ENCODE measurements at places on chromosomes 5 and 9.

- DNase-seq: peak; percentile 43
These were observed 57.8 kb upstream of the HSPA9 start for GRCh38 chr5:138632900-138633489.

- peak; percentile 12 for DNase-seq
These were observed 487.7 kb downstream of the MAT2B start for GRCh38 chr5:163993126-163993525.

GRCh38 chr5:96144289-96144688, 182.6 kb upstream of the ELL2 start:
- no peak for DNase-seq

- no peak for DNase-seq
These were observed 26.7 kb downstream of the SLC6A18 start for GRCh38 chr5:1251678-1252580.

DNA sequence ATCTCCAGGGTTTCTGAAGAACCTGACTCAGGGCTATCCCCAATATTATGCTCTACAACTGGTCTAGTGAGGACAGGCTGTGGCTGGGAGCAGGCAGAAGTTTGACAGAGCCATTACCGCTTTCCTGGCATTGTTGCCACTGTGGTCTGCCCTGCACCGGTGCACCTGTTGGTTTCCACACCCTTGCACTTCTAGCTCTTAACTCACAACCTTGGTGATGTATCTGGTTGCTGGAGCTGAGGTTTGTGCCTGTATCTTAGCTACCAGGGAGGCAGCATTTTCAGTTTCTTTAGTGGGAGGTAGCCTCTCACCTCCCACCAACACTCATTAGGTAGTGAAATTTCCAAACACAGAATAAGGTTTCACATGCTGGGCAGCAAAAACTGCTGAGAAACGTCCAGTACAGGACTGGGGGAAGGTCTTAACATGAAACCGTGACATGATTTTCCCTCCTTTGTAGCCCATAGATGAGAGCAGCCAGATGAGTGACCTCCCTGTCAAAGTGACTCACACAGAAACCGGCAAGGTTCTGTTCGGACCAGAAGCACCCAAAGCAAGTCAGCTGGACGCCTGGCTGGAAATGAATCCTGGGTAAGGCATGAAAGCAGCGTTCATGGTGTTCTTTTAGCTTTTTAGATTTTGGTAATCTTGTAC, 57.7 kb downstream of the SMARCA2 start:
- no peak for DNase-seq

DNA sequence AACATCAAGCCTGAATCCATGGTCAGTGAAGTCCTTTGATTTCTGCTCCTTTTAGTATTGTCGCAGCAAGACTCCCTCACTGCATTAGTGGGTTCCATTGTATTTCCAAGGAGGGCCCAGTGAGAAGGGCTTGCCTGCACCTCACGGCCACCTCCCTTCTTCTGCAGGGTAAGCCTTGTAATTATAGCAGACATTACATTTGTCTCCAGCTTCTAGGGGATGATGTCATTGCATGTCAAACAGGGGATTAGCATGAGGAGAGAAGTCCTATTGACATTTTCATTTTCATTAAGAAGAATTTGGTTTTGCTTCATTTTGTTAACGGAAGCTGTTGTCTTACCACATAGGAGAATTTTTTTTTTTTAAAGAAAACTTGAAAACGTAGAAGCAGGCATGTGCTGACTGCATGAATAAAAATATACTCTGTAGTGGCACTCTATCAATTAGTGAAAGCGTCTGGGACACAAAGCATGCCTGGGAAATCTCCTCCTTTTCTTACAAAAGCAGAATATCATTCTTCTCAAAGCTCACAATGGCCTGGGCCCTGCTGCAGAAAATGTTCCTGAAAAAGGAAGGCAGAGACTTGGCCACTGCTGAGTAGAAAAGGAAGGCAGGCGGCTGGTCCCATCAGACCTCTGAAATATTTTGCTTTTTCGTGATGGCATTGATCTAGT, 27.1 kb downstream of the MAP1B start:
- no peak for DNase-seq

- DNase-seq: no peak
These were observed 288.4 kb downstream of the CAAP1 start for GRCh38 chr9:26604076-26604662.

- DNase-seq: no peak
These were observed 51.3 kb downstream of the SLC22A5 start for GRCh38 chr5:132420706-132421272.

DNA sequence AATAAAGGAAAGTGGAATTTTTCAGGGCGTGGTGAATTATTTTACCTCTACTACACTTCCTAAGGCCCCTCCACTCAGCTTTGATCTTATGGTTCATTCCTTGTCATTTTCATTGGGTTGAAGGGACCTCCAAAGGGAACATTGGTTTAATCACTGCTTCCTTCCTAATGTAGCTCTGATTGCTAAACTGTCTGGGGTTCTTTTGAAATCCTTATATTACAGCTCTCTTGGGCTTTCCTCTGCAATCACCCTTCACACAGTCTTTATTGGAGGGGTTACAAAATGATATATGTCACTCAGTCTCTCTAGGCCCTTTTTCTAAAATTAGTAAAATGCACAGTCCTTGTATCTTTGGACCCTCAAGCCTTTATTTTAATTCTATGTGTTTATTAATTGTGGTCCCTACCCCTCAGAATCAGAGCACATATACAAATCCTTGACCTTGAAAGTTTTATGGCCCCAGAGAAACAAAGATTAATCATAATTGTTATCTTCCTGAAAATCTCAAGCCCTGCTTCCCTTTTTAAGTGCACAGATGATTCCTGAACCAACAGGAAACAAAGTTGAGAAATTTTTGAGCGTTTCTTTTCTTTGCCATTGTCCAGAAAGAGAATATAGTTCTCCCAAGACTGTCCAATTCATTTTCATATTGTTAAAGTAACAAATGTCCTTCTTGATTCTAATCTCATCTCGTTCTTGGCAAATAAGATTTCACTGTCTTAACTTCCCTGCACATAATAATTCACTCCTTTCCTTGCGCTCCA, 330.0 kb downstream of the ARRDC3 start:
- no peak for DNase-seq
